GM03348 (cell line): ENCODE measurements at places on chromosomes 13 and 19.

DNA sequence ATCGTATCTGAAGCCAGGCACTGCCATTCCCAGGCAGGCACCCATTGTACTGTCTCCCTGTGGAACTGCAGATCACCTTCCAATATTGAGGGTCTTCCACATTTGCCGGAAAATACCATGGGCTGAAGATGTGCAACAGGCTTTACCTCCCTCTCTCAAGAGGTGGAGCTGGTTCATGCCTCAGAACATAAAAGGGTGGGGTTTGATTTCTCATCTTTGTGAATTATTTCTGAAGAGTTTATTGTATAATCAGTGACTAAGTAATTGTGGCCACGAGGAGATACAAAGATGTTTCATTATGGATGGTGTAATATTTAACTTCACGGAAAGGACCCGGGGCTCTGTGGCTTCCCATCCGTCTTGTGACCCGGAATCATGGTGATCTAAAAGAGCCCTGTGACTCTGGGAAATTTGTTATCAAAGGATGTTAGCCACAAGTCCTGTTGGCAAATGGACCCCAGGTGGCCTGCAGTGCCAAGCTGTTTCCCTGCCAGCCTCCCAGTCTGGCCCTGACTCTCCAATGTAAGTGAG, 230.5 kb downstream of the LACC1 start:
- DNase-seq = no peak

GRCh38 chr19:19170873-19171672, 1.0 kb upstream of the MEF2B start:
- DNase-seq = no peak

DNA sequence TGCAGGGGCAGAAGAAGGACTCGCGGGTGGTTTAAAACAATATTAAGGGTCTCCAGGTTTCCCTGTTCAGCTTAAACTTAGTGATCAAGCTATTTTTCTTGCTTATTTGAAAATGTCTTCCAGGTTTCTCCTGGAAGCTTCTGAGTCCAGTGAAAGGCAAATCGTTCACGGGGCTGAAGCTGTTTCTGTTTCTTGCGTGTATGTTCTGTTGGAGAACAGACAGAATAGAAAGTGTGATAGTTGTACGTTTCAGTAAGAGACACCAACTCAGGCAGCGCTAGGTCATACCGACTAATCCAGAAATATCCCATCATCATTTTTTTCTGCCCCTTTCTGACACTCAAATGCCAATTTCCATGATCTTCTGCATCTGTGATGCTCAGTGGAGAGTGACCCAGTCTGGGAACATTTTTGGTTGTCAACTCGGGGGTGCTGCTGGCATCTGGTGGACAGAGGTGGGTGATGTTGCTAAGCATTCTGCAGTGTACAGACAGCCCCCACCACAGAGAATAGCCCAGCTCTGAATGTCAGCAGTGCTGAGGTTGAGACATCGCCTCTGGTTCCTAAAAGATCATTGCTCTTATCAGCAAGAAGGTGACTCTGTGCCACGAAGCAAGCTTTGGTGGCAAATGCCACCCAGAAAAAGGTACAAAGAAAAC, 4.3 kb downstream of the KLF2 start:
- DNase-seq = no peak

DNA sequence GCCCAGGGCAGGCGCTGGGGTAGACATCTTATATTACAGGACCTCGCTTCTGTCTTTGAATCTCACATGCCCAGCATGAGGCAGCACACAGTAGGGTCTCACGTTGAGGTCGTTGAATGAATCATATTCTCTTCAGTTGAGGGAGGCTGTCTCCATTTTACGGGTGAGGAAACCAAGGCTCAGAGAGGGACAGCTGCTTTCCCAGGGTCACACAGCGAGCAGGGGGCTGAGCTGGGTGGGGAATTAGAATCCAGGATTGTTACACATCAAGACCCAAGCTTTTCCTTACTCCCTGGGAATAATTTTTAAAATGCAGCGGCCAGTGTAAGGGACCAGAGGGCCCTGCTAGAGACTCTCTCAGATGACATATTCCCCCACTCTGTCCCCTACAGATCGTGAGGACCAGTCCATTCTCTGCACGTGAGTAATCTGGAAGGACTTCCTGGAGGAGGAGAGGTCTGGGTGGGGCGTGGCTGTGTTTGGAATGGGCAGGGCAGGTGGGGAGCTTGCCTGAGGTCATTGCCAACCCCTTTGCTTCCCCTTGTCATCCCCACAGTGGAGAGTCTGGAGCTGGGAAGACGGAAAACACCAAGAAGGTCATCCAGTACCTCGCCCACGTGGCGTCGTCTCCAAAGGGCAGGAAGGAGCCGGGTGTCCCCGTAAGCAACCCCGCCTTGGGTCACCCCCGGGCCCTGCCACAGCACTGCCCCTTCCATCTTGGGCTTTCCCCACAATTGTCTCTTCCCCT, 19.4 kb downstream of the MYH14 start:
- no peak for DNase-seq

DNA sequence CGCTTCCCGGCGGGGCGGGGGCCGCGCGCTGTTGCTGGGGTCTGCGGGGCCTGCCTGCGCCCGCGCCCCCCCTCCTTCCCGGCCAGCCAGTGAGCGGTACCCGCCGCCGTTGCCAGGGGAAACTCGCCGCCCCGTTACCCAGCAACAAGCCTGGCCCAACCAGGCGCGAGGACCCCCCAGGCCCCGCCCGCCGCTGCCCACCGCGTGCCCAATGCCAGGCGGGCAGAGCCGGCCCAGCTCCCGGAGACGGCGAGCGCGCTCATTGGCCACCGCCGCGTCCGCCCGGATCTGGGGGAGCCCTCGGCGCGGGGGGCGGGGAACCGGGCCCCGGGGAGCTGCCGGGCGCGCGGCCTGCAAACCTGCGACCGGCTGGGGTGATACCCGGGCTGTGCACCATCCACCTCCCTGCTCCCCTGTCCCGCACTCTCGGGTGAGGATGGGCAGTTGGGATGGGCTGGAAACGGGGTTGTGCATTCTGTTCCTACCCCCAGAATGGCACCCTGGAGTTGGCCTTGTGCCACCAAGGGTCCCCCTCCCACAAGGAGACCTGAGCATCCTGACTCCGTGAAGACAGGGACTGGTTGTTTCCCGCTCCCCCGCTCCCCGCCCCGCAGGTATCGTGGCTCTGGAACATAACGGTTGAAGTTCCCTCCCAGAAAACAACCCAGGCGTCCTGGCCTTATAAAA, 8.8 kb upstream of the BBC3 start:
- peak; percentile 74 for DNase-seq

GRCh38 chr13:56351041-56351440, 789.7 kb upstream of the PRR20A start:
- DNase-seq = no peak

- no peak for DNase-seq
These were observed 156.0 kb downstream of the KATNAL1 start for GRCh38 chr13:30151388-30151787.

DNA sequence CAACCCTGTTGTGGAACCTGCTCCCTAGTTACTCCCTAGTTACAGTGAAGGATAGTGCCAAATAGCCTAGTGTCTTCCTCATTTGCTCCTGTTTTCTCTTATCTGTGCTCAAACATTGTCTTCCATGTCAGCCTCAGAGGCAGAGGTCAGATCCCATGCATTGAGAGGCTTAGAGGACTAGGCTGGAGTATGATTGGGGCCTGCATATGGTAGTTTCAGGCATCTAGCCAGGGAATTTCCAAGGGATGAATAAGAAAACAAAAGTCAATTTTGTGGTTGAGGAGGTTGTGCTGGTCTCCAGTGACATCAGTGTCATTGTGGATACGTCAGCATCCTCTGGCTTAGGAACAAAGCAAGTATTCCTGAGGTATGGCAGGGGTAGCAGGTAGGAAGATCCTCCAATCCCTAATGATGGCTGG, 9.4 kb downstream of the ZNF546 start:
- DNase-seq = peak; percentile 11
